Right renal cortex interstitium (tissue), 3 donors: ENCODE measurements at places on chromosomes 13 and 19.
A peak's percentile ranks its signal among the peaks of the same experiment; 100 is the strongest.

- DNase-seq = no peak
Measured at GRCh38 chr19:30648866-30649862, 277.0 kb downstream of the ZNF536 start.

GRCh38 chr13:67204764-67205163, 25.4 kb downstream of the PCDH9 start:
- no peak for DNase-seq

DNA sequence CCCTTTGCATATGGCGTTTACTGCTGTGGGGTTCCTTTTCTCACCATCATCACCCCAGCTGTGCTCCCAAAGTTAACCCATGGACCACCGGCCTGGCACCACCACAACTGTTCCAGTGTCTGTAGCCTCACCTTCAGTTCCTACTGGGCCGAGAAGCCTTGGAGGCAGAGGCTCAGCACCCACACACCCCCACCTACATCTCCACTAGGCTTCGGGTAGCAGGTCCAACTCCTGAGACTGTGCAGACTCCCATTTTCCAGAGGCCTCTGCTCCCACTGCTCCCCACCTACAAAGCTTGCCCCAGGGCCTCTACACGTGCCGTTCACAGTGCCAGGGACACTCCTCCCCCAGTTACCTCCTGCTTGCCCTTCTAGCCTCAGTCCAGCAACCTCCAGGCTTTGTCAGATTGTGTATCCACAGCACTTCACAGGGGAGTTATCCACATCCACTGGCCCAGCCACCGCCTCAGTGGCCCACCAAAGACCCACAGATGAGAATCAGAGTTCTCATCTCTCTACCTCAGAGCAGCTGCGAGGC, 14.1 kb downstream of the SLC27A5 start:
- DNase-seq = no peak

DNA sequence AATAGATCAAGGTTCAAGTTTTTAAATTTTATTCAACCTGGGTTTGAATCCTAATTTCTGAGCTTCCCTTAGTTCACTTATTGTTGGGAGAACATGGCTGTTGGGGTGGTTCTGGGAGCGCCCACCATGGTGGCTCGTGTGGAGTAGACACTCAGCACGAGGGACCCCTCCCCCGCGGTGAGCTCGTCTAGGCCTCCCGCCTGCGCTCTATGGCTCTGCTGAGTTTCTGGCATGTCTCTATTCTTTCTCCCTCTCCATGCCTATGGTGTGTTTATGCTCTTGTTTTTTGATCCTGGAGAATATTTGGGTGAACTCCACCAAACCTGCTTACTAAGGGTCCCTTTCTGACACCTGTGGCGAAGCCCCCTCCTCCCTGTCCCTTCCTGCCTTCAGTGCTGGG, 1.6 kb upstream of the EPN1 start:
- no peak for DNase-seq

DNA sequence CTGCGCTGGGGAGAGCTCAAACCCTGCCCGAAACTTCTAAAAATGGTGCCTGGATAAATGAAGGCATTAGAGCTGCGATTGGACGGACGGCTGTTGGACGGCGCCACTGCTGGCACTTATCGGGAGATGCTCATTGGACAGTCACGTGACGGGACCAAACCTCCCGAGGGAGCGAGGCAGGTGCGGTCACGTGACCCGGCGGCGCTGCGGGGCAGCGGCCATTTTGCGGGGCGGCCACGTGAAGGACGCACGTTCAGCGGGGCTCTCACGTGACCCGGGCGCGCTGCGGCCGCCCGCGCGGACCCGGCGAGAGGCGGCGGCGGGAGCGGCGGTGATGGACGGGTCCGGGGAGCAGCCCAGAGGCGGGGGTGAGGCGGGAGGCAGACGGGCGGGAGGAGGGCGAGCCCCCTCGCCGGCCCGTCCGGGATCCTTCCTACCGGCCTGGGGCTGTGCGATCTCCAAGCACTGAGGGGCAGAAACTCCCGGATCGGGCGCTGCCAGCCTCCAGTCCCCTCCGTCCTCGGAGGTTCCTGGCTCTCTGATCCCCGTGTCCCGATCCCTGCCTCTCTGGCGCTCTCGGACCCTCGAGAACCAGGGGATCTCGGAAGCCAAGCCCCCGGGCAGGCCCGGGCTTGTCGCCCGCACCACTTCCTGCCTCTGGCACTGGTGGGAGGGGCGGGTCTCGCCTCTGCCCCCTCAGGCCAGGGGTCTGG, at the start of gene BAX:
BAX (plus strand) TSS at position 281 of the 713 bp plus-strand sequence; CDS start at position 335, 54 bp downstream.
- DNase-seq = peak; percentile 86

GRCh38 chr19:30969591-30969990, 379.6 kb downstream of the TSHZ3 start:
- DNase-seq = no peak

GRCh38 chr13:51218626-51219025, 3.6 kb upstream of the FAM124A start:
- DNase-seq = no peak

DNA sequence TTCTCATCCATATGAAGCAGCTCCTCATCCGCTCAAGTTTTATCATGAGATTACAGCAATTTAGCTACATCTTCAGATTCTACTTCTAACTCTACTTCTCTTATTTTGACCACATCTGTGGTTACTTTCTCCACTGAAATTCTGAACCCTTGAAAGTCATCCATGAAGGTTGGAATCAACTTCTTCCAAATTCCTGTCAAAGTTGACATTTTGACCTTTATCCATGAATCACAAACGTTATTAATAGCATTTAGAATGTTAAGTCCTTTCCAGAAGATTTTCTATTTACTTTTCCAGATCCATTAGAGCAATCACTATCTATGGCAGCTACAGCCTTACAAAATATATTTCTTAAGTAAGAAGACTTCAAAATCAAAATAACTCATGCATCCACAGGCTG, 421.7 kb upstream of the GPC6 start:
- no peak for DNase-seq

GRCh38 chr13:100954430-100955305, 280.1 kb upstream of the TMTC4 start:
- no peak for DNase-seq

- no peak for DNase-seq
Measured at GRCh38 chr13:51794964-51795363, 9.0 kb downstream of the DHRS12 start.

DNA sequence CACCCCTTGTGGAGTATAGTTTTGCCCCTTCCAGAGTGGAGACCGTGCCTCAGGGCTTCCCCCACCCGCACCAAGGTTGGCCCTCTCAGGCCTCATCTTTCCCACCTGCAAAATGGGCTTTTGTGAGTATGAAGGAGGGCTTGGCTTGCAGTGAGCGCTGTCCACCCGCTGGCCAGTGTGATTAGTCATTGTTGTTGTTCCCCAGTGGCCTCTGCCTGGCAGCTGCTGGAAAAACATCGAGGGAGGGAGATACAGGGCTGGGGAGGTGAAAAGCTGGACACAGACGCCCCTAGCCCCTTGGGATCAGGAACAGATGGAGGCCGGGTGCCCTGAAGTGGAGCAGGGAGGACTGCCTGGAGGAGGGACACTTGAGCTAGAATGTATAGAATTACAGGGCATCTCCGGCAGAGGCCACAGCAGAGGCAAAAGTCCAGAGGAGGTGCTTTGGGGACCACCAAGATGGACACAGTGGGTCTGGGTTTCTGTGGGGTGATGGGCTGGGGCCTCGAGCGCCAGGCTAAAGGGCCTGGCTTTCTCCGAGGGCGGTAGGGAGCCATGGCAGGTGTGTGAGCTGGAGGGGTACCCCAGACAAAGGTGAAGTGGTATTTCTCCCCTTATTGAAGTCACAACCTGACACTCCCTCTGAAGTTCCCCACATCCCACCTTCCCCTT, 3.9 kb upstream of the IL12RB1 start:
- DNase-seq = no peak

DNA sequence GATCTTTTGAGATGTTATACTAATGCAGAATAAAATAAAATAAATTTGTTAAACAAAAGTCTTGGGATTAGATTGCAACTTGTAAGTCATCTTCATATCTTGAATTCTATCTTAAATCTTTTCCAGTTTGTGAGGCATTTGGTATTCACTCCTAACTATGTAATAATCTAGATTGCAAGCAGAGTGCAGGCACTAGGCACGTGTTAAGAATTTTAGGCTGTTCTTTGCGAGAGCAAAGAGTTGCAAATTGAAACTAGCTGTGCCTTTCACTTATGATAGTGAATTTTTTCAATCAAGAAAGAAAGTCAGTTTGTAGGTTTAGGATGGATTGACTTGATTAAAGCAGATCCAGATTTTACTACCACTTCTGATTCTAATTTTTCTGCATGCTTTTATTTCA, 264.1 kb upstream of the SPRY2 start:
- DNase-seq = no peak

DNA sequence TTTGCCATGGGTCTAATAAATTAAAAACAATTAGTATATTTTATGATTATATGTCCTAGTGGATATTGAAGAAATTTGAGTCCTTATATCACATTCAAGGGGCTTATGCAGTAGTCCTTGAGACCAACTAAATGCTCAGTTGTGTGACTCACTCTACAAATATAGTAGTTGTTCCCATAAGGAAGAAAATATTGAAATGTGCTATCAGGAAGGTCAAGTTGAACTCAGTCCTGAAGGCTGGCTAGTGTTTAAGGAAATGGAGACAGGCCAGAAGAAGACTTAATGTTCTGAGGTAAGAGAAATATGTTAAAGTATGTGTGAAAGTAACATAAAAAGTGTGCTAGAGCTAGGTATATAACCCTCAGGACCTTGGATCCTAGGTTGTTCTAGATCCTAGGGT, 766.1 kb upstream of the GPC6 start:
- DNase-seq = no peak

- DNase-seq = no peak
Measured at GRCh38 chr19:49636233-49636932, 3.6 kb downstream of the RRAS start.

- DNase-seq = no peak
Measured at GRCh38 chr13:78334059-78334458, 269.3 kb downstream of the POU4F1 start.

DNA sequence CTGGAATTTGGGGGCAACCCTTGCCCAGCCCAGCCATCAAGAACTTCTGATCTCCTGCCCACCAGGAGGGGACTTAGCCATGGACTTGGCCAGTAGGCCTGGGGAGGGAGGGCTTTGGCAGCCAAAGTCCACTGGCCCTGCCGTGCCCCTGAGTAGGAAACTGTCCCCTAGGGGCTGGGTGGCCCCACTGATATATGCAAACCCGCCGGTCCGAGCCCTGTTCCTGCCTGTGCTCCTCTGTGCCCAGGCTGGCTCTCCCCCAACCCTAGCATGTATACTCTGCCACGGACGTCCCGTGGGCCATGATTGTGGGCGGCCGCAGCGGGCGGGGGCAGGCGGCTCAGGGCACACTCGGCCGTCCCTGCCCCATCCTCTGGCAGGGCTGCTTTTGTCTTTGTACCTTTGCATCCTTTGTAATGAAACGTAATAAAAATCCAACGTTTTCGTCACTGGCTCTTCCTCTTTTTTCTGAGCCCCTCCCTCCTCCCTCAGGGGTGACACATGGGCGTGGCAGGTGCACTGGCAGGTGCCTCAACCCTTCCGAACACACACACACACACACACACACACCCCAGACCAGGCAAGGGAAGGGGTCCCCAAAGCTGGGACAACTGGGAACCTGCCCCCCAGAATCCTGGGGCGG, 9.1 kb downstream of the COMP start:
- DNase-seq = no peak

- no peak for DNase-seq
Measured at GRCh38 chr13:78028960-78029359, 110.3 kb upstream of the EDNRB start.

- no peak for DNase-seq
Measured at GRCh38 chr19:36939153-36939552, 23.0 kb downstream of the ZNF568 start.

- no peak for DNase-seq
Measured at GRCh38 chr13:44157606-44158005, 216.0 kb upstream of the SERP2 start.
